WERI-Rb-1 (cell line): ENCODE measurements at places on chromosomes 7 and 10.
A peak's percentile ranks its signal among the peaks of the same experiment; 100 is the strongest.

GRCh38 chr7:101575168-101575567 is 53.9 kb downstream of the MYL10 start:
- no peak for DNase-seq

- DNase-seq = no peak
Measured at GRCh38 chr10:116104210-116104932, 168.6 kb downstream of the GFRA1 start.

- no peak for DNase-seq
Measured at GRCh38 chr10:122617476-122618270, 57.1 kb downstream of the DMBT1 start.

- no peak for DNase-seq
Measured at GRCh38 chr10:7260412-7260900, 150.4 kb downstream of the SFMBT2 start.

DNA sequence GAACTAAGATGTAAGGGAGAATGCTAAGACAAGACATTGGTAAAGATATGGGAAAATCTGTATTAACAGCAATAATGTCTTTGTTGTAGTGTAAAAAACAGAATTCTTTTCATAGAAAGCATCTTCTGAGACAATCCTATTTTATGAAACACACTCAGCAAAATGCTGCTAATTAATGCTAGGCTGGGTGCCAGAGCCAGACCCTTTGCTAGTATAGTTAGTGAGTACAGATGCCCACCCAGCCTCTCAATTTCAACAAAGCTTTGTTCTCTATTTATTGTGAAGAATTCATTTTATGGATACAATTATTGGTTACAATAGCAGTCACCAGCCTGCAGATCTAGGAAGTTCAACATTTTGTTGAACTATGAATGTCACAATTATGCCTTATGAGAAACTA is 131.0 kb downstream of the SEM1 start:
- DNase-seq = no peak

GRCh38 chr10:53256623-53257022 is 484.0 kb upstream of the MBL2 start:
- no peak for DNase-seq

DNA sequence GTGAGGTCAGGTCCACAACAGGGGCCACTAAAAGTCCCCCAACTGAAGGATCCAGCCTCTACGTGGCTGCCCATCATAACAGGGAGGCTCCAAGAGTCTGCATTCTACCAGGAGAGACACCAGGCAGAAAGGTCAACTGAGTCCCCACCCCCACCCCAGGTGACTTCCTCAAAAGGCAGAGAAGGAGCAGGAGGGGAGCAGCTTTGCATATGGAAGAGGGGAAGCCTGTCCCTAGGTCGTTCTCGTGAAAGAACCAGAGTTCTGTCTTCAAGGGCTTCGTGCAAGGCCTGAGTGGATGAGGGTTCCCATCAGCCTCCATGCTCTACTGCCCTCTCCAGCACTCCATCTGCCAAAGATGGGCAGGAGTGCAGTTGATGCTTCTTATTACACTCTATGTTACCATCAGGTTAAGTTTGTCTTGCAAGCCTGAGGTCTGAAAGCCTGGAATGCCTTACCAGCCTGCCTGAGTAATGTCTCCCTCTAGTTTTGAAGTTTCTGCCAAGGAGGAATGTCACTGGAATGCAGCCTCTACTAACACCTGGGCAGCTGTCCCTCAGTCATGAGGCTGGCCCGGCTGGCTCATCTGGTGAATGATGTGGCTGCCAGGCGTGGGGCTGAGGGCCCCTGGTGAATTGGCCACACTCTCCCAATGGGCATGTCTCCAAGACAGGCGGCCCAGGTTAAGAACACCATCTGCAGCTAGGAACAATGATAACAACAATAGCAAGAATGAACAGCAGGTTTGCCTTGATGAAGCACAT is 54.3 kb upstream of the SMNDC1 start:
- no peak for DNase-seq

GRCh38 chr7:2959828-2960599 is 83.7 kb downstream of the CARD11 start:
- DNase-seq = no peak

DNA sequence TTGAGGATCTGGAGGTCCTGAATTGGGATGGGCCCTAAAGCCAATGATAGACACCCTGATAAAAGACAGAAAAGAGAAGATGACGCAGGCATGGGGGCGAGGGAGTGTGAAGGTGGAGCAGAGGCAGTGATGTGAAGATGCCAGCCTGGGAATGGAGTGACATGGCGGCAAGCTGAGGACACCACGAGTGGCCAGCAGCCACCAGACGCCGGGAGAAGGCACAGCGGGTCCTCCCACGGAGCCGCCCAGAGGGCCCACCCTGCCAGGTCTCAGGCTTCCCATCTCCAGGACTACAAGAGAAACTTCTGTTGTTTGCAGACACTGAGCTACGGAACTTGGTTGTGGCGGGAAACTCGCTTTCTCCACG is 44.9 kb downstream of the DPYSL4 start:
- no peak for DNase-seq

GRCh38 chr7:95011995-95012394 is 104.6 kb downstream of the PPP1R9A start:
- DNase-seq = no peak

- DNase-seq = no peak
Measured at GRCh38 chr7:84231157-84231556, 36.6 kb upstream of the SEMA3A start.

GRCh38 chr7:73645643-73646174 is 21.4 kb upstream of the MLXIPL start:
- DNase-seq = no peak

DNA sequence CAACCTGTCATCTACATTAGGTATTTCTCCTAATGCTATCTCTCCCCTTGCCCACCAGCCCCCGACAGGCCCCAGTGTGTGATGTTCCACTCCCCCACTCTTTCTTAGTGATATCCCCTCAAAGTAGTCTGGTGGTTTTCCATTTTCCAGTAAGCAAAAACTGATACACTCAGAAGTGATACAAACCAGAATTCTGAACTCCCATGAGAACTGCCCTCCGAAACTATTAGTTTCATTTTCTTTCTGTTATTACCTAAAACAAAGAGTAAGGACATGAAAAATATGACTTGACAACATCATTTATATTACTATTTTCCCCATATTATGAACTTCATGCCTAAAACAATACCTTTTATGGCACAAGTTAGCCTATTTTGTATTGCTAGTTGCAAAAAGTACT is 175.0 kb downstream of the OTUD1 start:
- no peak for DNase-seq

GRCh38 chr10:122981066-122981464 is 864 bp downstream of the PSTK start:
- no peak for DNase-seq

- DNase-seq = no peak
Measured at GRCh38 chr10:86922553-86922961, 34.9 kb downstream of the MMRN2 start.

- no peak for DNase-seq
Measured at GRCh38 chr7:72297636-72298035, 114.5 kb downstream of the CALN1 start.

DNA sequence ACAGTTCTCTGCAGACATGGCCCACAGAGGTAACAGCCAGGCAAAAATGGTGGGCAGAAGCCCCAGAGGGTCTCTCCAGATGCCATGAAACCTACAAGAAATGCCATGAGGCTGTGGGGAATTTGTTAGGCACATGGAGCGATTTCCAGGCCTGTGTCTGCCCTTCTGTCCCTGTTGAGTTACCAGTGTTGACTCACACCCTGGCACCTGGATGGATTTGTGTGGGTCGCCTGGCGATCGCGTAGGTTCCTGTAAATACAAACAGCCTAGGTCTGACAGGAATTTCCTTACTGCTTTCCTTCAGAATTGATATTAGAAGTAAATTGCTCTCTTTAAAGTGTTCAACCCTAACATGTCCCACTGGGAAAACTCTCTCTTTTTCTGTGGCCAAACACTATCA is 164.9 kb upstream of the EEPD1 start:
- no peak for DNase-seq

DNA sequence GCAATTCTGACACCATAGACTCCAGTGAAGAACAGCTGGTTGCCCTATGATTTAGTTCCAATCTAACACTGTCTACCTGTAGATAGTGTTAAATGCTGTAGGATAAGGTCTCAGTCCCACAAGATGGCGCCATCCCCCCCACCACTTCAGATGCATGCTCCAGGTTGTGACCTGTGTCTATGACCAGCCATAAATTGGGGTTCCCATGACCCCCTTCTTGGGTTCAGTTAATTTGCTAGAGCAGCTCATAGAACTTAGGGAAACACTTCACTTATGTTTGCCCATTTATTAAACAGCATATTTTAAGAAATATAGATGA is 13.1 kb downstream of the CCSER2 start:
- DNase-seq = peak; percentile 16

GRCh38 chr7:74479961-74480829 is 26.5 kb downstream of the GTF2IRD1 start:
- peak; percentile 92 for DNase-seq

GRCh38 chr10:80582286-80582960 is 44.7 kb downstream of the SH2D4B start:
- DNase-seq = no peak

DNA sequence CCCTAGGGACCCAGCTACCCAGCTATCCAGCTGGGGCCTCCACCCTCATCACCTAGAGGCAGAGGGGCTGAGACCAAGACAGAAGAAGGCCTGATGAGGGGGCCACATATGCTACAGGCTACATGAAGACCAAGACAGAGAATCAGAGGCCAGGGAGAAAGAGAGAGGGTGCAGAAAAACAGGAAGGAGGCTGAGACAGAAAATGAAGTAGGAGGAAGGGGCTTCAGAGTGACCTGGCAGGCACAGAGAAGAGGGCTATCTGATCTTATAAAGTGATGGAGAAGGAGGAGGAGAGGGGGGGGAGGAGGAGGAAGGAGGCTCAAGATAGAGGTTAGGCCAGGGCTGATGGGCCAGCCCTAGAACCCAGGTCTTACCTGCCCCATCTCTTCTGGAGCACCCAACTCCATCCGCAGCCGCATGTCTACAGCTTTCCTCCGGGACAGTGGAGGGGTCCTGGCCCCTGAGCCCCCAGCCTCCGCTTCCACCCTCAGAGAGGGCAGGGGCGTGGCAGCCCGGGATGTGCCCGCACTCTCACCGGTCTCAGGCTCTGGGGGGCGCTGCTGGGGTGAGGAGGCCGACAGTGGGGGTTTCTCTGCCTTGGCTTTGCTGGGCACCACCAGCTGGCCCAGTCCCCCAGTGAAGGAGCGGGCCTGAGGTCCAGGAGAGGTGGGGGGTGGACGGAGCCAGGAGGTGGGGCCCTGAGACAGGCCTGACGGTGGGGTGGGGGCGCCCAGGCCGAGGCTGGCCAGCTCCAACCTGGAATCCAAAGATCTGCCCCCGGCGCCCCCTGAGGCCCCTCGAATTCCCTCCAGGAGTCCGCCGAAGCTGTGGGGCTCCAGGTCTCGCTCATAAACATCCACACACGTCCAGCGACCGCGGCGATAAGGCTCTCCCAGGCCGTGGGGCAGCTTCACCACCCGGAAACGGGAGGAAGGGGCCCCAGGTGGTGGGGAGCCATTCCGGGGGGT is 1.8 kb downstream of the TSC22D4 start:
- no peak for DNase-seq

DNA sequence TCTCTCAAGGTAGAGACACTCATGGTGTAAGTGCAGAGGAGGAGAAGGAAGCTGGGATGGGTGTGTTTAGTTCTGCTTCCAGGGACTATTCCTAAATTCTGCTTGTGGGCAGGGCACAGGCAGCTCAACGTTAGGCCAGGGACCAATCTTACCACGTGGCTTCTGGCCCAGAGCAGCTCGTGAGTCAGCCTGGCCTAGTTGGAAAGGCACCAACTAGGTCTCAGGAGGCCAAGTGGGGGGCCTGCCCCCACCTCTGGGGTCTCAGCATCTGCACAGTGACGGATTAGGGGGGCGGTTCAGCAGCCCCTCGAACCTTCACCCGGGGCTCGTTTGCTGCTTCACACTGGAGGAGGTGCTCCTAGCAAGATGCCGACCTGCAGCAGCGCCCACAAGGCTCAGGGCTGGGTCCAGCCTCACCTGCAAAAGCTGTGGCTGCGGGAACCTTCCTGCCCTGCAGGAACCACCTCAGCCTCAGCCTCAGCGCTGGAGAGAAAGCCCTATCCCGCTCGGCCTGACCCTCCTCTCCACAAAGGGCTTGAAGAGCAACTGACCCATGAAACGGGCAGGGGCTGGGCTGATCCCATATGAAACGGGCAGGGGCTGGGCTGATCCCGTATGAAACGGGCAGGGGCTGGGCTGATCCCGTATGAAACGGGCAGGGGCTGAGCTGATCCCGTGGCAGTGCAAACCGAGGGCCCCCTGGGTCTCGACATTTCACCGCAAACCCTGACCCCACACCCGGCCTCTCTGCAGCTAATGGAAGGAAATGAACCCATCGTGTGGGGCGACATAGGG is 447.4 kb downstream of the DNAJB6 start:
- no peak for DNase-seq

GRCh38 chr10:2994221-2994961 is 73.0 kb upstream of the PFKP start:
- no peak for DNase-seq

DNA sequence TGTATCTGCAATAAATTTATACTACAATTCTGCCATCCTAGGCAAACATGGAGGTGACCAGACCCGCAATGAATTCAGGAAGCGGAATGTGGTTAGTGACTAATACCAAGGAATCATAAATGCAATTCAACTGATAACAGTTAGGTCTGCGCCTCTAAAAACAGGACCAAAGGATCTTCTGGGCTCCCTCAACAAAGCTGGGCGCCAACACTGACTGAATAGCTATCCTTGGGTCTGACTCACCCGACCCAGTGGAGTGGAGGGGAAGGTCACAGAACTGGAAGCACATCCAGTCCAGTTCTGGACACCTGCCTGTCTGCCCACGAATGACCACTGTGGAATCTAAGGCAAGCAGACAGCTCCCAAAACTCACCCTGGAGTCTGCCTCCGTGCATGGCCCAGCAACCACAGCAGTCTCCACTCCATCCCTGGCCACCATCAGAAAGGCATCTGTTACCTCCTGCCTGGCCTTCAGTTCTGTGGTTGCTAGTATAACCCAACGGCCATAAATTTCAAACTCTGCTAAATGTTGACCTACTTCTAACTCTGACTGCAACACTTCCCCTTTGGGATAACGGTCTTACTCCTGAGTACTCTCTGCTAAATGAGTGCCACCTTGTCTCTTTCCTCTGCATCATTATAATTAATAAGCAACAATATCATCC is 43.0 kb upstream of the DLX6 start:
- no peak for DNase-seq

DNA sequence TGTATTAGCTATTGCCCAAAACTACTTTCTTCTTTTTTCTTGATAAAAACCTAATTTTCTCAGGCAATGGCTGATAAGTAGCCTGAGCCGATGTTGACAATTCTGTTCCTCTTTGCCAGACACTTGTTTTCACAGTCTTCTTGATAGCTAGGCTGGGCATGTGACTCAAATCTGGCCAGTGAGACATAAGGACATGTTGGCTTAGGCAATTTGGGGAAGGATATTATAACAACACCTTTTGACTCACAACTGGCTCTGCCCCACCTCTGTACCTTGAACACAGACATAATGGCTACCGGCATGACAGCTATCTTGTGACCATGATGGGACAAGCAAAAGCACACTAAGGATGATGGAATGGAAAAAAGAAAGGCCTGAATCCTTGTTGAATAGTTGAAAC is 72.9 kb upstream of the GPR22 start:
- DNase-seq = no peak
